ENCODE measurements at places on chromosomes 16 and 17.

- no peak for DNase-seq
Observed at GRCh38 chr17:70375813-70376770, 206.8 kb downstream of the KCNJ2 start.

- no peak for DNase-seq
Observed at GRCh38 chr17:76379275-76379641, 5.2 kb upstream of the SPHK1 start.

DNA sequence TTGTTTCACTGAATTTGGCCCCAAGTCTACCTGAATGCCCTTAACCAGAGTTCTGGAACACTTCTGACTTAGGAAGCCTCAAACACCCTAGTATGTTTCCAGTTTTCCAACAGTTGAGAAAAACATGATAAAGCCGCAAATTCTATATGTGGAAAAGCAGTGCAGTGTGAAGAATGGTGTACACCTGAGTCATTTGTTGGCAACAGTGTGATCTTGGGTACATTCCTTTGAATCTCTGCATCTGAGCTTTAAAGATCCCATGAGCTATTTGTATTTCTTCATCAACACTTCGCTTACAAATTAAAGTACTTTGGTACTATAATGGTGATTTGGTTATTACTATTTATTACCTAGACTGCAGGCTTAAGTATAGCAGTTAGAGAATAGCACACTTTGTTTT lies 93.6 kb upstream of the TBX2 start:
- no peak for DNase-seq

DNA sequence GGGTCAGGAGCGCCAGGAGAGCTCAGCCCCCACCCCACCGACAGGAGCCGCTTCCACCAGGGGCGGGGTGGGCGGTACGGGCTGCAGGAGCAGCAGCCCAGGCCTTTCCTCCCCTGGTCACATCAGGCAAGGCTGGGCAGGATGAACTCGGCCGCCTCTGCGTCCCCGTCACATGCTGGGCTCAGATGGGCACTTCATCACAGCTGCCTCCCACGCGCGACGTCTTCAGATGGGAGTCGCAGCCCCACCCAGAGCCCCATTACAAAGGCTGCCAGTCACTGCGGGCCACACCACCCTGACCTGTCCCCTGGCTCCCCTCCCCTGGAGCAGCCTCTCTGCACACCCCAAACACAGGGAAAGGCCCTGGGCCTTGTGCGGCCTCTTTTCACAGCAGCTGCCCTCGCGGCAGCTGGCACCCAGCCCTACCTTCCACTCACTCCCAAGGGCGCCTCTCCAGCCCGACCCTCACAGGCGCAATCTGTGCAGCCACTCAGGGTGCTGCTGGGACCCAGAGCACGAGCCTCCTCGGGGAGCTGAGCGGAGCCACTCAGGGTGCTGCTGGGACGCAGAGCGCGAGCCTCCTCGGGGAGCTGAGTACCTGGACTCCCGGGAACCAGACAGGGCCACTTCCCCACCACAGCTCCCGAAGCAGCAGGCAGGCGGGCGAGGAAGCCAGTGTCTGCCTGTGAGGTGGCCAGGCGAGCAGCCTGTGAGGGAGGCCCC lies 4.7 kb downstream of the ZNF598 start:
- peak; percentile 43 for DNase-seq

GRCh38 chr16:57862698-57863433 lies 60.6 kb upstream of the KIFC3 start:
- no peak for DNase-seq

DNA sequence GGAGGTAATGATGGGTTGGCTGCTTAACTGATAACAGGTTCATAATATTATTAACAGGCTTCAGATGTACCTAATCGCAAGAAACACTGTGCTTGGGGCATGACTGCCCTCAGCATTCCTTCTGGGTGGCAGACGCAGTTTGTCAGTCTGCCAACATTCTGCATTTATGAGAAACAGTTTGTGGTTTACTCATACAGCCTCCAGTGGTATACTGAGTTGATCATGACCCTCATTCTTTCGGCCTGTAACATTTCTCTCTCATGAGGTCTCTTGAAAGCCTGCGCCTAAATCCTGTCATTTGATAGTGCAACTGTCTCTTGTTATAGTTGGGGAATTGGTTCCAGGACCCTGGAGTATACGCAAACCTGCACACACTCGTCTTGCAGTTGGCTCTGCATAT lies 4.9 kb upstream of the RUSF1 start:
- no peak for DNase-seq

DNA sequence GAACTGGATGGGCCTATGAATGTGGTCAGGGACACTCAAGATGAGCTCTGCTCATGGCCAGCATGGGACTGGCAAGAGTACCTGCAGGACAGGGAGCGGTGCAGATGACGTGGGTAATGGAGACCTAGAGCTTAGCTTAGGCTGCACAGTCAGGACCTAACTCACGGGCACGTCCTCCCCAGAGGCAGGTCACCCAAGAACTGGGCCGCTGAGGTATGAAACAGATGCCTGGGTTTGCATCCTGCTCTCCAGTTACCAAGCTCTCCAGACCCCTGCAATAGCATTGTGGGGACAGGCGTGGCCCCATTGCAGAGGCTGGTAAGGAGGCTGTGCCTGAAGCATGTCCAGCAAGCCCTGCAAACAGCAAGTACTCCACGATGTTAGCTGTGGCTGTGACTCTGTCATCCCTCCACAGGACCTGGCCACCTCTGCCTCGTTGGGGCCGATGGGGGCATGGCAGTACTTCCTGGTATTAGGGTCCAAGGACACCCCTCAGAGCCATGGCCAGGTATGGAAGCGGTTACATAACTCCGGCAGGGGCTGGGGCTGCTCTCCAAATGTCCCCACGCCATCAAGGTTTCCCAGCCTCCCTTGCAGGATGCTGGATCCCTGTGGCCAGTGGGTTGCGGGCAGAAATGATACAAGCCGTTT lies 37.5 kb upstream of the RBFOX3 start:
- no peak for DNase-seq

DNA sequence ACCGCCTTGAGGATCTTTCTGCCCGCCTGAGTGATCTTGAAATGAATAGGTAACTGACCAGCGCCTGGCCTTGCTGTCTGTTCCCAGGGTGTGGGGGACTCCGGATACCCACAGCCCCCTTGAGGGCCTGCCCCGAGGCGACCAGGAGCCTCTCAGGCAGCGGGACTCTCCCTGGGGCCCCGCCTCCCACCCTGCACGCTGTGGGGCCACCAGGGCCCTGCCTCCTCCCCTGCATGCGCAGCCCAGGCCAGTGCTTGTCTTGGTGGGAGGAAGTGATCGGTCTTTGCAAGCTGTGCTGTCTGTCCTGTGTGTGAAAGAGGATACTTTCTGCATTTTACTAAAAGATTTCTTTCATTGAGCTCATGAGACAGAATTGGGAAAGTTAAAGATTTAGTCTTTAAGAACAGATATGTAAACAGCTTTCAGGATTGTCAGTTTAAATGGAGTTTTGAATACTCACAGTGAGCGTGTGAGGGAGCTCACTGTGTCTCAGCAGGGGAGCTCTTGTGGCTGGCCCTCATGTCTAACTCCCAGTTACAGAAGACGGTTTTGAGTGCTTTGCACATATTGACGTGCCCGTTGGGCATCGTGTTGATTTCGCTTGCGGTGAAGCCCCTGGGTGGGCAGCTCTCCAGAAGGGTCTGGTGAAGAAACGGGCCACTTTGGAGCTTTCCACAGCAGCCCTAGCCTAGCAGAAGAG lies 36.1 kb upstream of the CAPN15 start:
- no peak for DNase-seq

- DNase-seq: no peak
Observed at GRCh38 chr16:4283441-4283840, 10.6 kb upstream of the TFAP4 start.

DNA sequence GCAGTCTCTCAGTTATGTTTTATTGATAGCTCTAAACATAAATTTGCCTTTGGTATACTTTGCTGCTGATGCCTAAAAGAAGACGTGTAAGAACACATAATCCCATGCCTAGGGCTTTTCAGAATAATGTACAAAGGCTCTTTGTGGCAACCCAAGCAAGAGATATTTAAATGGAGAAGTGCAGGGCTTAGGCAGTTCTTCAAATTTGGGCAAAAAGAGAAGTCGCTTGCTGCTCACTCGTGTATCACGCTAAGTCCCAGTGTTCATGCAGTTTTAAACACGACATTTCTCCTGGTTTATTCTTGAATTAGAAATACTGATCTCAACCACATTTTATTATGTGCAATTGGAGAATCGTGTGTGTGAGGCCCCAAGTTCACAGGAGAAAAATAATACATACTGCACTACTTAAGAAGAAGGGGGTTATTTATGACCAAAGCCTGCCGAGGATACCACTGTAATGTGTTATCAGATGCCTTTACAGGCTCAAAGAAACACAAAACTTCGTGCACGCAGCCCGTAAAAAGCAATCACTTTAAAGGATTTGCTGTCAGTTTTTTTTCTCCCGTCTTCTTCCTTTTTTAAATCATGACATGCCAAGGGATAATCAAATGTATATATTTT lies 22.5 kb upstream of the IRX6 start:
- no peak for DNase-seq

GRCh38 chr16:53913099-53913870 lies 209.3 kb downstream of the FTO start:
- DNase-seq: no peak

GRCh38 chr17:7354262-7354843 lies 603 bp upstream of the TMEM95 start:
- no peak for DNase-seq

DNA sequence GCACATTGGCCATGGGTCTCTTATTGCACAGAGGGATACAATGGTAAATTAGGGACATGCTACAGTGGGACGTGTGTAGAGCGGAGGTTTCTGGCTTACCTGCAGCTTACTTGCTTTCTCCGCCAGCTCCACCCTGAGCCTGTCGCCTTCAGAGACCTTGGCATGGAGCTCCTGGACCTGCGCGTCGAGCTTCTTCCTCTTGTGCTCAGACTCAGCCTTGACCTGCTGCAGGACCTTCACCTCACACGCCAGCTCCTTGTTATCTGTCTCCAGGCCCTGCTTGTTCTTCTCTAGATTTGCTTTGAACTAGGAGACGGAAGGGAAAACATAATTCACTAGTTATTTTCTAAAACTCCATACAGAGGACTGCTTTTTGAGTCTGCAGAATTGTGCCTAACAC lies 63.5 kb downstream of the NDEL1 start:
- no peak for DNase-seq

- no peak for DNase-seq
Observed at GRCh38 chr17:2564877-2565276, 28.6 kb upstream of the PAFAH1B1 start.

DNA sequence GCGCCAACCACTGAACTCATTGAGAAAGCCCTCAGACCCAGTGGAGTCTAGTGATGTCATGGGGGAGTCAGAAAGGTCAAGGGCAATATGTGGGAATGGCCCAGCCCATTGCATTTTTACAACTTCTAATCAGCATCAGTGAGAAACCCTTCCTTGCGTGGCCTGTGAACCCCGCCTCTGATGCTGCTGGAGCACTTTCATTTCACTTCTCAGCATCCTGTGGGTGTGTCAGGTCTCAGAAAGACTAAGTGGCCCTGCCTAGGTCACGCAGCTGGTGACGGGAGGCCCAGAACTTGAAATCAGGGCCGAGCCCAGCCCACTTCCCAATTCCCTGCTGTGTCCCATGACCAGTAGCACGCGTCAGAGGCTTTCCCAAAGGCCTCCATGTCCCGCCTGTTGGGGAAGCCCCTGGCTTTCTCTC lies 6.1 kb downstream of the DNAI2 start:
- no peak for DNase-seq

DNA sequence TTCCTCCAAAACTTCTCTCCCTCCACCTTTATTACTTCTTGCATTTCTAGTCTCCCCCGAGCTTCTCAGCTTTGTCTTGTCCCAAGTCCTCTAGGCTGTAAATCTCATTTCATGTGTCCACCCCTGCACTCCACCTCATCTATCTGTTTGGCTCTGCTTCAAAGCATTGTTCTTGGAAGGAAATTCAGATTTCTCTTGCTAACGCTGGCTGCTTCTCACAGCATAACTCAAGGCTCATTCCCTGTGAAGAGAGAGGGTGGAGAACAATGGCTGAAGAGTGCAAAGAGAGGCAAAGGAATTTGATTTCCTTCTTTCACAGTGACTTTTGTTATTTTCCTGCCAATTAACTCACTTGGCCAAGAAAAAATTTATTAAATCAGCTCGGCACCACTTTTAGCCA lies 476.5 kb downstream of the TMEM114 start:
- no peak for DNase-seq

DNA sequence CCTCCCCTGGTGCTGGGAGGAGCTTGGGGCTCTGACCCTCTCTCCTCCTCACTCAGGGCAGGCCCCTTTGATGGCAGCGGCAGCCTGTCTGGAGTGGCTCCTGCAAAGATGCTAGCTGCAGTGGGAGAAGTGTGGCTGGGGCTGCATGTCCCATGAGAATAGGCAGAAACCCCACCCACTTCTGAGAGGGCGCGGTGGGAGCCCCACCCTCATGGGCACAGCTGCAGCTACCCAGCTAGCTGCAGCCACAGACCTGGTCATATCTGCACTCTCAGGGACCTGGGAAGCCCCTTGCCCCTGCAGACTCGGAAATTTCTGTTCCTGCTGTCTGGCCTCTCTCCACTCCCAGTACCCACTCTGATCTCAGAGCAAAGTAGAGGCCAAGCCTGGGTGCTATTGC lies 72.2 kb upstream of the BRD7 start:
- DNase-seq: no peak

DNA sequence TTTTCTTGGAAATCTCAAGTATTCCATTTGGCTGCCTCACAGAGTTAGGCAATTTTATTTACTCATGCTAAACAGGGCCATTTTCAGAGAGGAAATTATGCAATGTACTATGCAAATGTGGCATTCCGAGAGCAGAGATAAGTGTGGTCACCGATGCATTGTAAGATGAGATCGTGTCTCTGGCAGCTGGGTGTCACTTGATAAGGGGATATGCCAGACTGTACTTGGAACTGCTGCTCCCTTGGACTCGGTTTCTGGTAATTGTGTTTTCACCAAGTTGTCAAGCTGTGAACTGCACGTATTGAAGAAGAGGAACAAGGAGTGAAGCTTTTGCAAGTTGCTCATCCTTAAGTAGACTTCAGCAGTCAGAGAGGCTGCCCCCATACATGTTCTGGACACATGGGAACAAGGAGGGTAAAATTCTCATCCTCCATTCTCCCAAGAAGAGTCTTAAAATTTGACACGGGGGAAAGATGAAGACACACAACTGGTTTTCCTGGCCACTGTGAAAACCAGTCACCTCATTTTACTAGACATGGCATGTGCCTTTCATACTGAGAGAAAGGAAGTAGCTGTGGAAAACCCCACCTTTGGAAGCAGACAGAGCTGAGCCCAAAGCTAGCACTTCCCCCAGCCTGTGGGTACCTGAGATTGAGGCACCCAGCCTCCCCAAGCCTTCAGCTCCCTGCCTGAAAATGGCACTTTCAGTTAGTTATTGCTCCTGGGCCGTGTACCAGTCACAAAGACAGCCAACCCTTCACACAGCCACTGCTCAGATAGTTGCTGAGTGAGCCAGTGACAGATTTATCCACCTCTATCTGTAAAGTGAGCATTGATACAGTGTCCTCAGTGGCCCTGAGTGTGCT lies 150.7 kb downstream of the SOCS1 start:
- DNase-seq: peak; percentile 1

GRCh38 chr17:38870259-38871165 lies 654 bp downstream of the LASP1 start:
- peak; percentile 48 for DNase-seq

DNA sequence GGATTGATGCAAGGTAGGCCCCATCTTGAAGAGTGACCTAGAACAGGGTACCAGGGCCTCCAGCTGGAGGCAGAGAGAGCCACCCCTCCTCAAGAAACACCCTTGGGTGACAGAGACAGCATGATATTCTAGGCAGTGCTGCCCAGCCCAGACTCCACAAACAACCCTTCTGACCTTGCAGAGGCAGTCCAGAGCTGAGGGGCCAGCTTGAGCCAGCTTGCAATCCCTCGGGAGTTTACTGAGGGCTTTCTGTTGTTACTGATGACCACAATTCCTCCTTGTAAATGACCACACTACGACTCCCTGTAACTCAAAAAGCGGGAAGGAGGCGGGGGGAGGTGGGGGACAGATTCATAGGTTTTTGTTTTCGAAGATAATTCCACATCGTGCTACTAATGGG lies 18.6 kb upstream of the MNT start:
- DNase-seq: no peak

All from NCI-H1436 (cell line).